Stimulated activated CD4-positive, alpha-beta T cell treated with anti-CD3 and anti-CD28 coated beads, Interleukin-1b, Interleukin-23, amount 100 ng/mL, for 1 hour (primary cell): ENCODE measurements at places on chromosomes 11 and 22.
A peak's percentile ranks its signal among the peaks of the same experiment; 100 is the strongest.

DNA sequence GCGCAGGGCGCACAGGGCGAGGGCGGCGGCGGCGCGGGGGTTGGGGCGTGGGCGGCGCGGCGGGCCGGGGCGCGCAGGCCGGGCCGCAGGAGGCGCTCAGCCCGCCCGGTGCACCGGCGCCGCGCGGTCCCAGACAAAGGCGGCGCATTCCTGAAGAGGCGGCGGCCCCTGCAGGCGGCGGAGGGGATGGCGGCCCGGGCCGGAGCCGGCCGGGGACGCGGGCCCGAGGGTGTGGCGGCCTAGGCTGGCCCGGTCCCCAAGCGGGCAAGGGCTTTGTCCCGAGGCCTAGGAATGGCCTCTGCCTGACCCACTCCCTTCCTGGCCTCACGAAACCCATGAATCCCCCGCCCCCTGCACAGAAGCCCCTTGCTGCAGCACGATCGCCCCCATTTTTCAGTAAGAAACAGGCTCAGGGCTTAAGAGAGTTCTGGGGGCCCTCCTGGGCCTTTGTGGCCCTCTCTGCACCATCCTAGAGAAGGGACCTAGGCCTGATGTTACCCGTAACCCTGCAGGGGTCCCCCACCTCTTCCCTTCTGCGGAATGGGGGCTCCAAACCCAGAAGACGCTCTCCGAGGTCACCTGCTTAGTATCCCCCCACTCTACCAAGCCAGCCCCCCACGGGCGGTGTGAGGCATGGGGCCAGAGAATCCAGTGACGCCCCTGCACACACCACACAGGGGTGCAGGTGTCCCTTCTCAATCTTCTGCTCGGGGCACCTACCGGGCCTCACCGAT, at the start of gene RTN4R:
TSS of gene RTN4R (minus strand) at position 40 of the 734 bp plus-strand sequence. CDS start 226 bp downstream, outside the sequence.
- DNase-seq: peak; percentile 9

- no peak for DNase-seq
These were observed 606.6 kb downstream of the TBC1D22A start for GRCh38 chr22:47369020-47369419.

DNA sequence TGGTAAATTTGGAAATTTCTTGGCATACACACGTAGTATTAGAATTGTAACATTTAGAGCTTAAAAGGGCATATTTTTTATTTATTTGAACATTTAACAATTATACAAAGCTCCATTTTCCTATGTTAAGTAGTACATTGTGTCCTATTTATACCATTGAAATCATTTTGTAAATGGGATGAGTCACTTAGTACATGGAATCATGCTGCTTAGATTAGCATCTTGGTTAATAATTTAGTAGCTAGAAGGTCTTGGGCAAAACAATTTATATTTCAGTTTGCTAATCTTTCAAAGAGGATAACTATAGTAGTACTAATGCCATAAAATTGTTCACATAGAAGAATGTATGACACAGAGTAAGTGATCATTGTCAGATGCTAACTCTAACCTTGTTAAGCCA, 450.1 kb upstream of the LUZP2 start:
- DNase-seq: no peak

DNA sequence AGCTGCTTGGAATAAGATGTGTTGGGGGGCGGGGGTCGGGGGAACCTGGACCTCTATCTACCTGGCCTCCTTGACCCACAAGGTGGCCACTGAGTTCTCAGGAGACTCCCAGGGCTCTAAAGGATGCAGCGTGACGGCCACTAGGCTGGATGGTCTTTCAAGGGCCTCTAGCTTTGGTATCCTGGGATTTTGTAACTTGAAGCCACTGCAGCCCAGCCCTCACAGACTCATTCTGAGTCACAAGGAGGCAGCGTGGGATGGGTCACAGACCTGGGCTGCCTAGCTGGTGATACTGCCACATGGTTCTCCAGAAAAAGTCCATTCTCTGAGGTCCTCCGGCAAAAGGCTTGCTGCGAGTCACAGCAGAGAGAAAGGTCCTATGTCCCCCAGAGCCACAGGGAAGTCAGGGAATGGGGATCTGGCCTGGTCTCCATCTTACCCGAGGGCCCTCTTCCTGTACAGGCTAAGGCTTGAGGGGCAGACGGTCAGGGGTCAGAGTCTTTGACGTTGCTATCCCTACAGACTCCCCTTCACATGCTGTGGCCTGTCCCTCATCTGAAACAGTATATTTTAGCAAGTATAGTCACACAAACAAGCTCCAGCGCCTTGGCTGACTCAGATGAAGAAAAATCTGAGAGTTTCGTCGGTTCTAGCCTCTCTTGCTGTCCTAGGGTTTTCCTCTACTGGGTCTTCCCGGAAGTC, 52.4 kb downstream of the KCNC1 start:
- no peak for DNase-seq

DNA sequence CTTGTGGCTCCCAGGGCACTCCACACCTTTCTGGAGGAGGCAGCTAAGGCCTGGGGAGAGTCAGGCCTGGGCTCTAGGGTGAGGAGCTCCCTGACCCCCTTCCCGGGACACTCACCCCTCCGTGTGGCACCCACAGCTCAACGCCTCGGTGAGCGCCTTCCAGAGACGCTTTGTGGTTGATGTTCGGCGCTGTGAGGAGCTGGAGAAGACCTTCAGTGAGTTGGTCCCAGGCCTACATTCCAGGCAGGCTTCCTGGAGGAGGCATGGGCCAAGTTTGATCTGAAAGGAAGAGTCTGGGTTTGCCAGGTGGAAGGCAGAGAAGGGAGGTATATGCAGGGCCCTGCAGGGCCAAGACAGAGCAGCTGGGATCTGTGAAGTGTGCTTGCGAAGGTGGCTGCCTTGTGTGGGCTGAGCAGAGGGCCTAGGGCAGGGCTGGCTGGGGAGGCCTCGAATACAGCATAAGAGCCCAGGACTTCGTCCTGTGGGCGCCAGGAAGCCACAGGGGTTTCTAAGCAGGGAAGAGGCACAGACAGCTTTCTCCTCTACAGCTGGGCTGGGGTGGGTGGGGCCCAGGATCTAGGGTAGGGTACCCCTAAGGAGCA, 2.9 kb downstream of the TCIRG1 start:
- no peak for DNase-seq
